ENCODE measurements at places on chromosomes 6 and 20.

DNA sequence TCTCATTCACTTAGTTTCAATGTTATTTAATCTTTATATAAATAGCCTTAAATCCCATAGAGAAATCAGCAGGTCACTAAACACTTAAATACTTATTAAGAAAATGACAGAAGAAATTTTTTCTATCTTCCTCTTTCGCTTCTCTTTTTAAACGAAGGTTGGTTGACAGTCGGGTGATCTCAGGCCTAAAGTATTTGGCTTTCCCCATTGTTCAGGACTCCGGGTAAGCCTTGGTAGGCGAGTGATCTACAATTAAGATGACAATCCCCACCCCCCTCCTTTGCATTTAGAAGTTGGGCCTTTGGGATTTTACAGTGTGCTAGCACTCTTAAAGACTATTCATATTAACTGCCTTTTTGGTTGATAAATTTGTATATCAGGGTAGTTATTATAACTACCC is 19.7 kb upstream of the UTRN start:
- DNase-seq = no peak

DNA sequence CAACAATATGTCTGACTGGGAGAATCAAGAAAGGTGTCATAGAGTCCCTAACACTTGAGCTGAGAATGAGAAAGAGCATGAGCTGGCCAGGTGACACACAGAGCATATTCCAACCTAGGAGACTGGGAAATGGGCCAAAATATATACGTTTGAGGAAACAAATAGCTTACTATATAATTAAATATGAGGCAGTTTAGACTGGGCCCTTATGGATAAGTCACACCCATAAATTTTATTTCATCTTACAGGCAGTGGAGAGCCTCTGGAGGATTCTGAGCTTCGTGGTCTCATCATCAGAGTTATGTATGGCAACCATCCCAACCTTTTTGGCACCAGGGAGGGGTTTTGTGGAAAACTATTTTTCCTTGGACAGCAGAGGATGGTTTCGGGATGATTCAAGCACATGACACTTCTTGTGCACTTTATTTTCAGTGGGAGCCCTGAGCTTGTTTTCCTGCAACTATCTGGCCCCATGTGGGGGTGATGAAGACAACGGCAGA is 12.9 kb upstream of the NQO2 start:
- DNase-seq = no peak

GRCh38 chr6:148955441-148955840 is 208.6 kb downstream of the UST start:
- no peak for DNase-seq

DNA sequence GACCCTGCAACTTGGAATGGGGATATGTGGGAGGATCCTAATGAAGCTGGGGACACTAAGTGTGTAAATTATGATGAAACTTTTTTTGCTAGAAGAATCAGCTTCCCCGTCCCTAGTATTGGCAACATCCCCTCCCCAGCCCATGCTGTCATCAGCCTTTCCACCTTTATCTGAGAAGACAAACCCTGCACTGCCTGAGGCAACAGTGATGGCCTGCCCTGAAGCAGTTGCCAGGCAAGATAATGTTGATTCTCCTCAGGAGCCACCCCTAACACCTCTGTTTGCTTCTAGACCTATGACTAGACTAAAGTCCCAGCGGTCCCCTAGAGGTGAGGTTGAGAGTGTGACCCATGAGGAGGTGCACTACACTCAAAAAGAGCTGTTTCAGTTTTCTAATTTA is 27.1 kb downstream of the MICA start:
- DNase-seq = no peak

DNA sequence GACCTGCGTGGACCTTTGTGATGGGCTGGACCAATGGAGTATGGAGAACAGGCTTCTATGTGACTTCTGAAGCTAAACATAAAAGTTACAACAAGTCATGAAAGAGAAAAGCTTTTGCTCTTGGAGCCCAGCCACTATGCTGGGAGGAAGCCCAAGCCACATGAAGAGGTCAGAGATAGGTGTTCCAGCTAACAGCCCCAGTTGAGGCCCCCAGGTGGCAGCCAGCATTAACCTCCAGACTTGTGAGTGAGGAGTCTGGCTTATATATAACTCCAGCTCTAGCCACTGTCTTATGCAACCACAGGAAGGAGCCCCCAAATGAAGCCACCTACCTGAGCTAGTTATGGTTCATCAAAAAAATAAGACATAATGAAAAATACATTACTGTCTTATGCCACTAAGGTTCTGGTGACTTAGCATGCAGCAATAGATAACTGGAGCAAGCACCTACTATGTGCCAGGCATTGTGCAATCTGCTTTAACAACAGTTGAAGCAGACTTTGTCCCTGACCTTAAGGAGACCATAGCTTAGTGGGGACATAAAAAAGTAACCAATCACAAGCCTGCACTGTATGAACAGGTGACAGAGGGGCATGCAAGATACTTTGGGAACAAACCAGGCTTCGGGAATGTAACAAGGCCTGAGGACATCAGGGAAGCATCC is 599.6 kb downstream of the PTPRT start:
- no peak for DNase-seq
